Naive thymus-derived CD8-positive, alpha-beta T cell (primary cell): ENCODE measurements at places on chromosomes 2 and 18. TPM values are rescaled to one million over a fixed set of nuclear protein-coding genes. Genes with fewer than 3 reads are reported as not detected.
A peak's percentile ranks its signal among the peaks of the same experiment; 100 is the strongest.

DNA sequence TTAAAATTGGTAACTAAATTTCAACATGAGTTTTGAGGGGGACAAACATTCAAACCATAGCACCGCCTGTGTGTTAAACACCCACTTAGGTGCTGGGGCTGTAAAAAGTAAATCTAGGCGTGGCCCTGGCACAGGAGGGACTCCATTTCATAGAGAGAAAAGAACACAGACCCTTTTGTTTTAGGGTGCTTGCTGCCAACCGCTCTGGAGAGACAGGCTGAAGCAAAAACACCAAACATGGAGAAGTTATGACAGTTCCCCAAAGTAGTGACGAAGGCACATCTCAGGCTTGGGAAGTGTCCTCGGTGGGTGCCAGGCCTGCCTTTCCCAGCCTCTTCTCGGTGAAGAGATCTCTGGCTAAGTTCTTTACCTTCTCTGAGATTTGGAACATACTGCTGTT lies 5.1 kb downstream of the ACTG2 start:
- DNase-seq: no peak

- no peak for DNase-seq
Observed at GRCh38 chr2:15159751-15160177, 401.4 kb downstream of the NBAS start.

DNA sequence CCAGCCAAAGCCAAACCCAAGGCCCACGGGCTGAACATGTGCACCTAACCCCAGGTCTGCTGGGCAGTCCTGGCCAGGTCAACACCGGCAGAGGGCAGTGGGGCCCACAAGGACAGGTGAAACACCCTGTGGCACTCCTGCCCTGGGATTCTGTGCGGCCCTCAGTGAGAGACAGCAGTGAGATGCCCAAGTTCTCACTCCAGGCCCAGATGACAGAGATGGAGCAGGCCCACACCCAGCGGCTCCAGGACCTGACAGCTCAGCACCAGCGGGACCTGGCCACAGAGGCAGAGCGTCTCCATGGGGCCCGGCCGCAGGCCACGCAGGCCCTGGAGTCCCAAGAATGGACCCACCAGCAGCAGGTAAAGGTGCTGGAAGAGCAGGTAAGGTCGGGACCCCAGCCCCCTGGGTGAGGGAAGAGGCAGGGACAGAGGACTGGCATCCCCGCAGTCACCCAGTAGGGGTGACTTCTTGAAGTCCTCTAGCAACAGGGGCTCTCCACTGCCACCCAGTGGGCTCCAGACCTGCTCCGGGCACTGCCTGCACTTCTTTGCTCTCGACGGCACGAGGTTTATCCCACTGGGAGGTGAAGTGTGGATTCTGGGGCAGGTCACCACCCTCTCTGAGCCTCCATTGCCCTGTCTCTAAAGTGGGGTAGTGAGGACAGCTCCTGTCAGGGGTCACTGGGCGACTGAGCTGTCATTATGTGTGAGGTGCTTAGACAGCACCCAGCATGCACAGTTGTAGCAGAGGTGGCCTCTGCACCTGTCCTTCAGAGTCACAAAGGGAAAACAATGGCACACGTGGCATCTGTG lies 8.8 kb upstream of the SNED1 start:
- DNase-seq: no peak

DNA sequence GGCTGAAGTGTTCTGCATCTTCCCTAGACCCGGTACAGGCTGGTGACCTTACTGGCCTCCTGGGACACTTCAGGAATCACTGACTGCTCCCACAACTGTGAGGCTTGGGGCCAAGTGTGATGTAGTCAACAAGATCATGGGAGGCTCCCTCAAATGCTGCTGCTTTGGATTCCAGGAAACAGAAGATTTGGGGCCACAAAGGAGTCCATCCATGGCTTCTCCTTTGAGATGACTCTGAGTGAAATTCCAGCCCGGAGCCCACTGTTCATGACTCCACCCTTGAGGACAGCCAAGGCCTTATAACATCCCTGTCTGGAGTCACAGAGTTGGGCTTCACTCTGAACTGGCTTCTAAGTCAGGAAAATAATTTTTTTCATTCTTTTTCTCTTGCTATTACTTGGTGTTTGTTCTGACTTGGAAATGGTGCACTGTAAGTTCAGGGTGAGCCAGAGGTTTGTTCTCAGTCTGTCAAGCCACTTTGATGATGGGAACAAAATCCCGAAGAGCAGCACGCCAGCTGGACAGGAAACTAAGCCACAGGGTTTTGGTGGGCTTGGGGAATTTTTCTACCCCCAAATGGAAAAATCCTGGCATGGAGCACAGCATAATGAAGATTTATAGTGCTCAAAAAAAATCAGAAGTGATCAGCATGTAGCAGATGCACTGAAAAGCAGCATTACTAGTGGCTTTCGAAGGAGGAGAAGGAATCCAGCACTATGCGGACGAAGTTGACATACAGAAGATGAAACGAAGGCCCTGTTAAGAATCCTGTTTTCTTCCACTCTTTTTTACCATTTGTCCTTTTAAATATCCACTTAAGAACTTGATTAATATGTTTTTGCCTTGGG lies 98.1 kb upstream of the ZFP36L2 start:
- no peak for DNase-seq

DNA sequence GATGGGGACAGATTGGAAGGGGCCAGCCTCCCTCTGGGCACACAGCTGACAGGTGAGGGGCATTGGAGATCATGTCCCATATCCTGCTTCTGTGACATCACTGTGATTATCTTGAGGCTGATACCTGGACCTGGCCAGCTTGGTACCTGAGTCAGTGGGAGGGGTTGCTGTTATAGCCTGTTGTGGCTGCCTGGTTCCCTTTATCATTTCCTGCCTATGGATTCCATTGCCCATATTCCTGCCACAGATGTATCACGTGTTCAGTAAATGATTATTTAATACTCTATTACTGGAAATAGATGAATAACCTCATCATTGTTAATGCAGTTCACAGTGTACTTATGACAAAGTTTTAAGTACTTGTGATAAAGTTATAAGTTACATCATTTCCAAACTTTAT lies 7.8 kb upstream of the SCYGR1 start:
- no peak for DNase-seq

GRCh38 chr2:40591774-40592173 lies 139.9 kb upstream of the SLC8A1 start:
- no peak for DNase-seq

DNA sequence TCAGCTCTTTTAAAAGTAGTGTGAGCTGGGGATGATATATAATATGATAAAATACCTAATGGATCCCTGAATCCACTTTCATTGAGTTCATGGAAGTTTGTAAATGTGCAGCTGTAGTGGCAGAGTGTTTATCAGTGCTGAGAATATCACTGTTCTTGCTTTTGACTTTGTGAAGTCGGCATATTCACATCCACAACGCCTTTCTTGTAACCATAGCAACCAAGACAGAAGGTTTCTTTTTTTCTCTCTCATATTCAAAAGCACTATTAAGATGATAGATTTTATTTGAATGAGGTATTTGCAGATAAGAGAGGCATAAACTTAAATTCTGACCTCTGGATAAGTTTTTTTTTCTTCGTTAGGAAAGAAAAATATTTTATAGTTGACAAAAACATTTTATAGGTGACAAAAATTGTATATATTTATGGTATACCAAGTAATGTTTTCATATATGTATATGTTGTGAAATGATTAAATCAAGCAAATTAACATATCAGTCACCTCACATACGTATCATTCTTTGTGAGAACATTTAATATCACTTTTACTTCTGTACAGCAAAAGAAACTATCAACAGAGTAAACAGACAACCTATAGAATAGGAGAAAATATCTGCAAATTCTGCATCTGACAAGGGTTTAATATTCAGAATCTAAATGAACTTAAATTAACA lies 130.0 kb downstream of the PLCL1 start:
- no peak for DNase-seq

GRCh38 chr2:22690096-22690495 lies 694.9 kb upstream of the KLHL29 start:
- no peak for DNase-seq

GRCh38 chr2:145157741-145158591 lies 638.0 kb upstream of the ZEB2 start:
- no peak for DNase-seq

DNA sequence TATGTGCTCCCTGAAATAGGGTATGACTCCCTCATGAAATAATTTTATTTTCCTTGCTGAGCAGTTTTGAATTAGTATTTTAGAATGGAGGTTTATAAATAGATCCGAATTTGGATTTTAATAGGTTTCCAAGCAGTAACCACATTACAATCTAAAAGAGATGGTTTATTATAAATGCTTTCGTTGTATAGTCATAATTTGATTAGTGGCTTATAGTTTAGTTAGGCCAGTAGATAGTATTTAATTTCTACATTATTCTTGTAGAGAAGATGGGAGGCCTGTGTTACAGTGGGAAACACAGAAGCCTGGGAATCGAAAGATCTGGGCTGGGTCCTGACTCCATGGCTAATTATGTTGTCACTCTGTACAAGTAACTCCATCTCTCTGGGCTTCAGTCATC lies 6.7 kb downstream of the CAB39 start:
- DNase-seq: no peak

DNA sequence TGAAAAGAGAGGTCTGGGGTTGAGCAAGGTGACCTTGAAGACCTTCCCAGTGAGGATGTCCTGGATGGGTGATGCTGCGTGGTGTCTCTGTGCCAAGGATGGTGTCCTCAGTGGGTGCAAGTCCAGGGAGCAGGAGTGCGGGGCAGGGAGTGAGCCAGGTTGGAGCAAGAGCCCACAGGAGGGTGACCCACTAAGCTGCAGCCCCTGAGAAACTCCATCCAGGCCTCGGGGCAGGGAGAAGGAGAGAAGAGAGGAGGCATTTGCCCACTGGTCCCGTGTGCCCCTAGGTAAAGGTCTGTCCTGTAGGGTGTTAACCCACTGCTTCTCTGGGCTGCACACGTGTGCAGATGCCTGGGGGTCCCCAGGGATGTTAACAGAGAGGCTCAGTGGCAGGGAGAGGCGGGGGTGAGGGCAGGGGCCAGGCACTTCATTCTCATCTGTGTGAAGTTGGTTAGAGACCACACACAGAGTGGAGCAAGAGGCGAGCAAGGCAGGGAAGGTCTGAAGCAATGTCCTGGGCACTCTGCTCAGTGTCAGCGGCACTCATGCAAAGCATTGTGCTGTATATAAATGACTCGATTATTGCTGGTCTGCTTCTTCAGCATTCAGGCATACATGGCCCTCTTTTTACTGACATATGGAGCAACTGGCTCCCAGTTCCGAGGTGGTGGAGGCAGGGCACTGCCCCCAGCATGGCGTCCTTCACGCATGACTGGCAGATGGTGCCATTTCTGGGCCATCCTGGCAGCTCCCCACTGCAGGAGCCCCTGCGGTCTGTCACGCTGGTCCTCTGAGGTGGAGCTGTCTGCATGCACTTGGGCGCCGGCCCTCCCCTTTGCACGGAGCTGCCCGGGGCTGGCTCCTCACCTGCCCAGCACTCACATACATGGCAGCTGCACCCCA lies 117.2 kb upstream of the HS6ST1 start:
- no peak for DNase-seq

GRCh38 chr2:12965540-12966269 lies 249.0 kb downstream of the TRIB2 start:
- DNase-seq: peak; percentile 18

GRCh38 chr2:173134703-173135102 lies 59.1 kb downstream of the MAP3K20 start:
- DNase-seq: no peak

GRCh38 chr2:156021146-156022040 lies 311.1 kb downstream of the NR4A2 start:
- no peak for DNase-seq

GRCh38 chr2:232315049-232315922 lies 63.3 kb upstream of the ALPP start:
- peak; percentile 34 for DNase-seq

DNA sequence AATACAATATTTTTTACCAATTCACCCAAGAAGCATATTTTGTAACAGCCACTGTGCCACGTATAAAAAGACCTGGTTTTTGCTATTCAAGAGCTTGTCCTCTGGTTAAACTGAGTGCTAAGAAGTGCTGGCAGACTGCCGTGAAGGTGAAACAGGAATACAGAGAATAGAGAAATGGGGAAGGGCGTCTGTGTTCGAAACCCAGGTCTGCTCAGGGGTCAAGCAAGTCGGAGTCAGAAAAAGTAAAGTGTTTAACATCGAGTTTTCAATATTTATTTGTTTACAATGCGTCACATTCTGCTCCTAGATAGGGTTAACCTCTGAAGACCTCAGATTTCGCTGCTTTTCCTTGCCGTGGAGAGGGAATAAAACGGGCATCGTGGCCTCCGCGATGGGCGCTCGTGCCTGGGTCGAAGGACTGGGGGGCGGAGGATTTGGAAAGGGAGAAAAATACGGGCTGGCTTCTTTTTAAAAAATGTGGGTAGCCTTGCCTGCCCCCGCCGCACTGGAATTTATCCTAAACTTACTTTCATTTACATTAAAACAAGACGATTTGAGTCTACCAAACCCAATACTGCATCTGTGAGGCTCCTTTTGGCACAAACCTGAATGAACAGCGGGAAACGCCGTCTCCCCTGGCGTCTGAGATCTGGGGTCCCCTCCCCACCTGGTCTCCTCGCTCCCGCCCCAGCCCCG lies 1.1 kb upstream of the SNTG2 start:
- DNase-seq: no peak

GRCh38 chr2:168722592-168722991 lies 79.8 kb upstream of the NOSTRIN start:
- no peak for DNase-seq

DNA sequence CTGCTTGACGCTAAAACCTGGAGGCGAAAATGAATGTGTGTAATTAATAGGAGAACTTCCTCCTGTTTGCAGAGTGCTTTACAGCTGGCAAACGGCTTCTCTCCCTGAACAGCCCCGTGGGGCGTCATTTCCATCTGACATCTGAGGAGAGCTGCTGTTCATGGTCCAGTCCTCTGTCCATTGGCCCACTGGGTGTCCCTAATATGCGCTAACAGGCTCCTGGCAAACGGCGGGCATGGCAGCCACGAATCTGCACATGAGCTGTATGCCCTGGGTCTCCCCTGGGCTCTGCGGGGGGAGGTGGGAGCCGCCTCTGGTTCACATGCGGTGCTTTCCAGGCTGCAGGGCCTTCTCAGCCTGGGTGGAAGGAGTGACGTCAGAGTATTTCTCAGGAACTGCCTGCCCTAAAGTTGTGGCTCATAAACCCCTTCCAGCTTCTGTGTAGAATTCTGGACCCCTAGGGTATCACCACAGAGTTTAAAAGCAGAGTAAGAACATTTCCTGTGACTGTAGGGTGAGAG lies 73.2 kb downstream of the LRRFIP1 start:
- peak; percentile 49 for DNase-seq

GRCh38 chr18:48800466-48800865 lies 150.3 kb downstream of the SMAD7 start:
- DNase-seq: no peak

DNA sequence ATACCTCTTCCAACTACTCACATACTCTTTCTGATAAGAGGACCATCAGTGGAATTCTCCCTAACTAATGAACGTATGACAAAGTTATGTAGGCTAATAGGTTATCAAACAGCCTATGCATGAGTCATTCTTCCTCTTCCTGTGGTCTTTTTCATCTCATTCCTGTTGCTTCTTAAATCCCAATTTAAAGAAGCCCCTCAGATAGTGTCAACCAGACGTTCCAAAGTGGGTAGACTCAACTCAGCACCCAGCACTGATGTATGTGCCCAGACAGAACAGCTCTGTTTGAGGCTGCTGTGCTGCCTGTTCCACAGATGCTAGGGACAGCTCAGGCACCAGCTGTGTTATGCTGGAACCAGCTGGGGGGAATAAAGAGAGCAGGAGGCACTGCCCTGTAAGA lies 52.6 kb downstream of the CXCR4 start:
- DNase-seq: no peak

MEP1B gene
- polyA plus RNA-seq: not detected

WNT10A gene
- 1.1 TPM for polyA plus RNA-seq

CCDC121 gene
- 0.99 TPM for polyA plus RNA-seq

TXNDC9 gene
- polyA plus RNA-seq: 44.3 TPM

TBC1D8 gene
- 0.59 TPM for polyA plus RNA-seq

MYOM1 gene
- polyA plus RNA-seq: 0.88 TPM
